Osteoblast (primary cell): ENCODE measurements at places on chromosomes 4 and X. TPM values are rescaled to one million over a fixed set of nuclear protein-coding genes. Genes with fewer than 3 reads are reported as not detected.

DNA sequence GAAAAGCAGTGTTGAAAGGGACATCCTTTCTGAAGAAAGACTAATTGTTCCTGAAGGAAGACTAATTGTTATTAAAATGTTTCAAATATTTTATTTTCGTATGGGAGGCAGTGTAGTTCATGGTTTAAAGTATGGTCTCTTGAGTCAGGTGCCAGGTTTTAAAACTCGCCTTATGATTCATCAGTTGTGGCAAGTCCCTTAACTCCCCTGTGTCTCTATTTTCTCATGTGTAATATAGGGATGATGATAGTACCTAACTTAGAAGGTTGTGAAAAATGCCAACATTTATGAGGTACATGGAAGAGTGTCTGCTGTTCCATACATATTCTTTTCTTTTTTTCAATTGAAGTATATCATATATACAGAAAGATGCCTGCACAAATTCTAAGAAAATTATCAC is 414.2 kb upstream of the DIPK2B start:
- no peak for DNase-seq

GRCh38 chr4:159447296-159447695 is 344.4 kb downstream of the RAPGEF2 start:
- no peak for DNase-seq

- DNase-seq: no peak
These were observed 26.9 kb downstream of the ARSJ start for GRCh38 chr4:113952452-113953029.

DNA sequence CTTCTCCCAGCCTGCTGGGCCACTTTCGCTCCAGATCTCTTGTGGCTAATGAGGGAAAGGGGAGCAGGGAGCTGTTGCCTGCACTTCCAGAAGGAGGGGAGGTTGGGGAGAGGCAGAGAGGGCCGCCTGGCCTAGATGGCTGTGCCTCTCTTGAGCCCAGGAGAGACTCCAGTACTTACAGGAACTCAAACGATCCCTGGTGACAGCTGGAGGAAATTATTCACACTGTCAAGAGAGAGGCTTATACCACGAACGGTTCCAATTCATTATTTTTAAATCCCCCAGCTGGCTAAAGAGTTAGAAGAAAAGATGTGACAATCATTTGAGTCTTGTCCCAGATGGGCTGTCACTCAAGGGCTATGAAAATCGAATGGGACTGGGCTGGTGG is 96.1 kb downstream of the PHKA2 start:
- peak; percentile 47 for DNase-seq

Gene BLOC1S4
- 10.0 and 10.9 TPM in 2 replicates for total RNA-seq

GRCh38 chrX:80511969-80512760 is 91.9 kb downstream of the TENT5D start:
- no peak for DNase-seq

GRCh38 chr4:177441803-177442622 is at the start of gene AGA:
TSS of gene AGA (minus strand) at chr4:177442437. CDS start at chr4:177442375, 62 bp downstream.
- peak; percentile 95 for DNase-seq

DNA sequence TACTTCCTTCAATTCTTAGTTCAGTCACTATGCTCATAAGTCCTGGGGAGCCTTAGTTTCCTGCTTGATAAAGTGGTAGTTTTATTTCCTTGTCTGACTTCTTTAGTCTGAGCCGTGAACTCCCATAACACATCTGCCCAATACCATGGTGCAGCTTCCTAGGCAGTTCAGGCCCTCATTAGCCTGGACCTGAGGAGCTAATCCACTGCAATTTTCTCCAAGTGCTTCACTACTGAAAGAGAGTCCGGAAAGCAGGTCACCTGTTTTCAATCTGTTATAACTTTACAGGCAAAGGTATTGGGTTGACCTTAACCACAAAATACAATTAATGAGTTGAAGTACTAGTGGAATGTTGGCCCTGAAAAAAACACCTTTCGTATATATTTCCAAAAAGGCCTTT is 245.4 kb upstream of the BOD1L1 start:
- no peak for DNase-seq

Gene KANTR
- 12.3 and 13.3 TPM in 2 replicates for total RNA-seq

DNA sequence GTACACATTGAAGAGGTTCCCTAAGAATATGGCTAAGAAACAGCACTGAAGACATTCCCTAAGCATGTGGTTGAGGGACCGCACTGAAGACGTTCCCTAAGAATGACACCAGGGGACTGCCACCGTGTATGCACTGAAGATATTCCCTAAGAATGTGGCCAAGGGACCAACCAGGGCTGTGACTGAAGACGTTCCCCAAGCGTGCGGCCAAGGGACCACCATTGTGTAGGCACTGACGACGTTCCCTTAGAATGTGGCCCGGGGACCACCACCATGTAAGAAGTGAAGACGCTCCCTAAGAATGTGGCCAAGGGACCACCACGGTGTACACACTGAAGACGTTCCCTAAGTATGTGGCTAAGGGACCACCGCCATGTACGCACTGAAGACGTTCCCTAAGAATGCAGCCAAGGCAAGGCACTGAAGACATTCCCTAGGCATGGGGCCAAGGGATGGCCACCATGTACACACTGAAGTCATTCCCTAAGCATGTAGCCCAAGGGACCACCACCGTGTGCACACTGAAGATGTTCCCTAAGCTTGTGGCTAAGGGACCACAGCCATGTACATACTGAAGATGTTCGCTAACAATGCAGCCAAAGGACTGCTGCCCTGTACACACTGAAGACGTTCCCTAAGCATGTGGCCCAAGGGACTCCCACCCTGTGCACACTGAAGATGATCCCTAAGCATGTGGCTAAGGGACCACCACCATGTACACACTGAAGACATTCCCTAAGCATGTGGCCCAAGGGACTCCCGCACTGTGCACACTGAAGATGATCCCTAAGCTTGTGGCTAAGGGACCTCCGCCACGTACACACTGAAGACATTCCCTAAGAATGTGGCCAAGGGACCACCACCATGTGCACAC is 22.0 kb downstream of the DHRSX start:
- DNase-seq: no peak

DNA sequence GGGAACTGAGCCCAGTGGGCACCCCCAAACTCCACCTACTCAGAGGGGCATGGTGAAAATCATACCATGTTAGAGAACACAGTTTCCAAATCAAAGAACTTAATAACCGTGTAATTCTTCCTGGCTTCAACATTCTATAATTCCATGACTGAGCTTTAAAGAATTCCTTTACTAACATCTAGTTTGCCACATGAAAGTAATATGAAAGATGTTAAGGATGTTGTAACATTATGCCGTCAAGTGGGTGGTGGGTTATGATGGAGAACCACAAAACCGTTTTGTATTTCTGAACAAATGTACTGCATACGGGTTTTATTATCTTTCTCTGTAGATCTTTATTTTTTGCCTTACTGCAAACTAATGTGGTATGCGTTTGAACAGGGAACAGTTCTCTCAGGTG is 549.0 kb upstream of the MAGEB2 start:
- DNase-seq: no peak

Gene YY2
- 1.4 and 2.4 TPM in 2 replicates for total RNA-seq

Gene RAI2
- under 0.01 and 0.36 TPM in 2 replicates for total RNA-seq

GRCh38 chrX:139246295-139246694 is 284.2 kb upstream of the F9 start:
- no peak for DNase-seq

DNA sequence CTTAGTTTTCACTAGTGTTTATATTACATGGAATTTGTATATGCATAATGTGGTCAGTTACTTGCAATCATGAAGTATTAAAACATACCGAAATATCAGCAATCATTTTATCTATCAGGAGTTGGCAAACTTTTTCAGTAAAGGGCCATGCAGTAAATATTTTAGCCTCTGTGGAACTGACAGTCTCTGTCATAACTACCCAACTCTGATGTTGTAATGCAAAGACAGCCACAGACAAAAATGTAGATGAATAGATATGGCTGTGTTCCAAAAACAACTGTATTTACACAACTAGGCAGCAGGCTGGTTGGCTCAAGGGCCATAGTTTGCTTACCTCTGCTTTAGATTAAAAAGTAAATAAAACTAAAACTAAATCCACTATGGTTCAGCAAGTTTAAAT is 200.2 kb downstream of the HS3ST1 start:
- DNase-seq: peak; percentile 32

DNA sequence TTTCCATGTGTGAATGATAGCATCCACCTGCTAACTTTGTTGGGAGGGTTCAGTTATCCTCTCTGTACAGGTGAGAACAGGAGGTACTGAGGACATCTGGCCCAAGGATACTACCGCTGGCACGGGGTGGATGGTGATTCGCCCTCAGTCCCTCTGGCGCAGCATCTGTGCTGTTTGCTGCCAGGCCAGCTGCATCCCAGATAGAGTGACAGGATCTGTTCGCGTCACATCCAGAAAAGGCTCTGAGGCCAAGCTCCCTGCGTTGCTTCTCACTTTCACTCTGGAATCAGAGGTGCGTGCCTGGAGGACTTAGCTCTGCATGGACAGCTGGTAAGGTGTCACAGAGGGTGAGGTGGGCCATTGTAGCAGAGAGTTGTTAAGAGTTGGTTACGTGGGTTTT is 95.4 kb downstream of the TBL1X start:
- DNase-seq: no peak

DNA sequence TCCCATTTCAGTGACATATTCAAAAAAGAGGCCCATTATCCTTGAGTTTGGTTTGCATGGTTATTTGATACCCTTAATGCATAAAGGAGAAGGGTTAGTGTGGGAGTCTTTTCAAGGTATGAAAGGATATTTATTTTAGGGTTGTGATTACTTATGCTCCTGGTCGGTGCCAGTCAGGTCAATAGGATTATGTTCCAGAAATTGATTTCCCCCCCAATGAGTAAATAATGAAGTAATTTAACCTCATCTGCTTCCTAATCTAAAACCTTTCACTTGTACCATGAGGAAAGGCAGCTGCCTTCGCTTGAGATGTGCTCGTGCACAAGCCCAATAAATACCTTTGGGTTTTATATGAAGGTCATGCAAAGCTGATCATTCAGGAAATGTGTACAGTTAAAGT is 55.0 kb upstream of the NR0B1 start:
- no peak for DNase-seq

- no peak for DNase-seq
These were observed 52.7 kb upstream of the NEIL3 start for GRCh38 chr4:177256950-177257349.

Gene HAUS3
- 8.7 and 9.7 TPM in 2 replicates for total RNA-seq

Gene WWC2
- 33.3 and 35.1 TPM in 2 replicates for total RNA-seq

- no peak for DNase-seq
These were observed 14.0 kb upstream of the UBA6 start for GRCh38 chr4:67714955-67715354.

DNA sequence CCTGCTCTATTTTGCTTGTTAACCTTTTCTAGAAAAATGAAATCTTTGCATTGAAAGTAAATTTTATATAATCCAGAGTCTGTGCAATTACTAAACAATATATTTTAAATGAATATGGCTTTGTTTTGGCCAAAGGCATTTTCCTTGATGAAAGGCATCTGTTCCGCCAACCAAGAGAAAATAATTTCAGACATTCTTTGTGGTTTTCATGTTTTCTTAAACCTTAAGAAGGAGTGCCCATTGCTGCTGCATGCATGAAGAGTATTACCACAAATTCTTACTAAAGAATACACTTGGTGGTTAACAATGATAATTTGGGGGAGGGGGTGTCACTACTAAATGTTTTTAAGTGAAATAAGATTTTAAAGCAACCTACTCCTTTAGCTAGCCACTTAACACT is 2.7 kb upstream of the PDGFC start:
- peak; percentile 73 for DNase-seq

DNA sequence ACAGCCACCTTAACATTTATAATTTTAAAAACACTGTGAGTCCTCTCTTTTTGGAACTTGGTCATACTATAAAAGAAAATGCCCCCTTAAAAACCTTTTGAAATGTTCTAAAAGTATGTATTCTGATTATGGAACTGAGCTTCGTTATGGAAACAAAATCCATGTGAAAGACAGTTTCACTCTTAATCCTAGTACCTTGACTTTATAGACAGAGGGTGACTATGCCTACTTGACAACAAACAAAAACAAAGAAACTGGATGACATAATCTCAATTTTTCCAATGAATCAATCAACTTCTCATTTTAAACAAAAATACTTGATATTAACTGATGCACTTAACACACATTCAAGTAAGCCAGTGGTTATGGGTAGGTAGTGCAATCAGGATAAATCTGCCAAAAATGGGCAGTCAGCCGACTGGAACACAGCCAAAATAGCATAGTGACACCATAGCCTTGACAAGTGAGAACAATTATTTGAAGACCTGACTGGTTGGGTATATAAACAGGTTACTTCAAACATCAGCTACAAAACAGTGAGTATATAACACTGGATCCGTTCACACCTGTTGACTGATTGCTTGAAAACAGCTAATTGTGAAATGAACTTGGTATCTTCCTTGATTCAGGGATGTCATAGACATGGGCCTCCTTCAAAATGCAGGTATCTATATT is 265.5 kb downstream of the PPP3CA start:
- DNase-seq: no peak

GRCh38 chr4:77481856-77482255 is 123.8 kb upstream of the CXCL13 start:
- DNase-seq: no peak

DNA sequence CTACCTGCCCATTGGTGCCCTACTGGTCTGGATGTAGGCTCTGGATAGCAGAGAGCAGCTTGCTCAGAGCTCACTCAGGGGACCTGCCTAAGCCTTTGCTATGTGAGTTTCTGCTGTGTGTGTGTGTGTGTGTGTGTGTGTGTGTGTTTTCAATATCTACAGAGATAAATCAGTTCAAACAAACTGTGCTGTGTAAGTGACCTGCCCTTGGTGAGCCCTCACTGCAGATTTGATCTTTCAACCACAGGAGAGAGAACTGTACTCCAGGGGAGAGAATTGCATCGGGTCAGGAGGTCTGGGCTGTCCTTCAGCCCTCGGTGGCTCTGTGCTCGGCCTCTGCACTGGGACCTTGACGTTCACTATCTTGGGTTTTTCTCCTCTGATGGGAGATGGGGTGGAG is 35.0 kb upstream of the CDKN2AIP start:
- no peak for DNase-seq

DNA sequence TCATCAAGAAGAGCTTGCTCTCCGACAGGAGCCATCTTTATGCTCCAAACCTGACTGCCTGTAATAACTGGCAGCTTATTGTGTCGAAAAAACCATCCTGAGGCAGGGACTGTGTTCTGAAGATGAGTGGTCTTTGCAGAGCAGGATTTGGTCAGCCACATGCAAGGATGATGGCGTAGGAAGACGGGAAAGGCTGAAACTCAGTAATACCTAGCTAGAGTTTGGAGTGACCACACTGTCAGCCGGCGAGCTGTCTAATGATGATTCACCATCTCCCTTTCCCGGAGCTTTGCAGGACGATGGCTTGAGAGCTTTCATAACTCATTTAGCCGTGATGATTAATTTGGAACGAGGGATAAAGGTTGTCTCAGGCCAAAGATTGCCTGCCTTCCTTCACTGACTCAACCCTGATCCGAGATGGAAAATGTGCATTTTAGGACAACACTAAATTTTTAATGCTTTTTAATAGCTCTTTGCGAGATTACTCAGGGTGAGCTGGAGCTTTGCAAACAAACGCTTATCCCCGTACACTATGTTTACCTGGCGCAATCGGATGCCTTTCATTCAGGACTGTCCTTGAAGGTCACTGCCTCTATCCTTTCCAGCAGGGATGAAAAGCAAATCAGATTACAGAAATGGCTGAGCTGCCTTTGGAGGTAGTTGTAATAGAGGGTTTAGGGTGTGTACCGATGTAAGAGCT is 288.5 kb downstream of the ASMT start:
- DNase-seq: peak; percentile 81
